Pancreas (tissue), 10 donors: ENCODE measurements at places on chromosomes 16 and 17. TPM values are rescaled to one million over a fixed set of nuclear protein-coding genes. Genes with fewer than 3 reads are reported as not detected.

DNA sequence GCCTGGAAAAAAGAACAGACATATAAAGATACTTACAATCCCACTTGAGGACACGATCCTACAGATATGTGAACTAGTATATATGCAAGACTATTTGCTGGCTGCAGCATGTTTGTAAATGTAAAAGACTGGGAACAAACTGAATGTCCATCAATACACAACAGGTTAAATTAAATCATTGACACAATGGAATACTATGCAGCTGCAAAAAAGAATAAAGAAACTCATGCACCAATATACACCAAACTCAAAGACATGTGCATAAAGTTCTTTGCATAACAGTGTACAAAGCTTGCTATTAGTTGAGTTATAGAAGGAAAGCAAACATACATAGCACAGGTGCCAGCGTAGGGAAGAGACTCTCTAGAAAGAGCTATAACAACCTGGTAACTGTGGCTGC lies 61.9 kb upstream of the SREBF1 start:
- H3K27ac ChIP-seq: no peak overlapping the region
- peaks cover 5% of the 10 kb centered on the region for H3K4me1 ChIP-seq
- no peak overlapping the region for H3K4me3 ChIP-seq
- DNase-seq: no peak
- H3K27me3 ChIP-seq: no peaks in the 10 kb centered on the region
- no peaks in the 10 kb centered on the region for H3K36me3 ChIP-seq

Gene SPATA22
- total RNA-seq: not detected

DNA sequence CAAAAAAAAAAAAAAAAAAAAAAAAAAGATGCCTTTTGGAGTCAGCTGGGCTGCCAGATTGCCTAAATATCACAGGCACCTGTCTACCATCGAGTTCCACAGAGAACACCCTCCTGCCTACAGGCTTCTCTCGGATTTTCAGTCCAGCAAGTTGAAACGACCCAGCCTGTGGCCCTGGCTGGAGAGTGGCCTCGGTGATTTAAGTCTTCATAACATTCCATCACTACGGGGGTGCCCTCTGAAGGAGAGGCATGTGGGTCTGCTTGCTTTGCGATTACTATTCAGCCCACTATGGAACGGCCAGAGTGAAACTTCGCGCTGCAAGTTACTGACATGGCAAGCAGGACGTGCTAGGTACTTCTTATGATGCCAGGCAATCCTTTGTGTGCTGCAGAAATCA lies 42.8 kb downstream of the MARCHF10 start:
- no peak overlapping the region for H3K27ac ChIP-seq
- no peaks in the 10 kb centered on the region for H3K27me3 ChIP-seq
- H3K4me1 ChIP-seq: no peaks in the 10 kb centered on the region

- no peak for DNase-seq
- H3K4me3 ChIP-seq: no peak overlapping the region
- no peaks in the 10 kb centered on the region for H3K4me1 ChIP-seq
Measured at GRCh38 chr17:35214192-35214591, 20.0 kb upstream of the SLC35G3 start.

DNA sequence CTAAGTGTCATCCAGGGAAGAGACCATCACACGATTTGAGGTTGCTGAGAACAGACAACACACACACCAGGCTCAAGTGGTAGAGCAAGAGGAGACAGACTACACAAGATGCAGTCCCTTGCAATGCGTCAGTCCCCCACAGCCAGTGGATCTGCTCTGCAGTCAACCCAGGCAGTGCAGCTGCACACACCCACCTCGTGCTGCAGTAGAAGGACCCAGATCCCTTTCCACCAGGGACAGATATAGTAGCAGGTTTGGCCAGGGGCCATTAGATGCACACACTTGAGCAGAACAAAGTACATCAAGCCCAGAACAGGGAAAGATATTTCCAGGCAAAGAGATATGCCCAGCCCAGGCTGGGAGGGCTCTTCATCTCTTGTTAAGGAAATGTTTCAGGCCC lies 112.9 kb downstream of the GRIN2A start:
- H3K4me3 ChIP-seq: no peak overlapping the region
- H3K27me3 ChIP-seq: peaks cover 17% of the 10 kb centered on the region
- peaks cover 4% of the 10 kb centered on the region for H3K4me1 ChIP-seq

- no peak within 1 kb of the TSS for H3K27ac ChIP-seq
- H3K4me1 ChIP-seq: no peaks in the 10 kb centered on the region
- no peak for DNase-seq
- H3K27me3 ChIP-seq: no peaks in the 10 kb centered on the region
- no peak within 1 kb of the TSS for H3K4me3 ChIP-seq
- H3K36me3 ChIP-seq: no peaks in the 10 kb centered on the region
Measured at GRCh38 chr17:34269969-34270368, at the start of gene CCL7. CCL7 (plus strand) TSS chr17:34270221; CDS start chr17:34270291, 70 bp downstream.

DNA sequence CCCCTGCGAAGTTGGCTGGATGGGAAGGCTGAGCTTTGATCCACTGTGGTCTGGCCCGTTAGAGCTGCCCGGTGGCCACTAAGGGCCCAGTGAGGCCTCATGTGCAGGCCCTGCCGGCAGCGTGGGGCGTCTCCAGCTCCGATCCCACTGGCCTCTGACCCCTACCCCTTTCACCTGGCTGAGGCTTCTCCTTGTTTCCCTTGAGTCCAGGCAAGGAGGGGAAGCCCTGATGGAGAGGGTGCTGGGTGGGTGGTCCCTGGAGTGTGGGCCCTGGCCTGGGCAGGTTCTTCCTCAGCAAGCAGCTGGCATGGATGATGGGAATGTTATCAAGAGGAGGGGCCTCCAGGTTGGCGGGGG lies 356.8 kb downstream of the SEC14L1 start:
- no peak overlapping the region for H3K27ac ChIP-seq
- peak; percentile 11 for DNase-seq
- H3K27me3 ChIP-seq: no peaks in the 10 kb centered on the region

GRCh38 chr16:70784692-70785555 lies 16.0 kb downstream of the VAC14 start:
- no peaks in the 10 kb centered on the region for H3K4me1 ChIP-seq
- no peaks in the 10 kb centered on the region for H3K27me3 ChIP-seq
- no peak overlapping the region for H3K4me3 ChIP-seq
- peaks cover 44% of the 10 kb centered on the region for H3K36me3 ChIP-seq

GRCh38 chr17:76404976-76405563 lies 20.7 kb downstream of the SPHK1 start:
- H3K27ac ChIP-seq: no peak overlapping the region
- H3K4me1 ChIP-seq: no peaks in the 10 kb centered on the region
- H3K4me3 ChIP-seq: no peak overlapping the region
- DNase-seq: no peak
- no peaks in the 10 kb centered on the region for H3K27me3 ChIP-seq

GRCh38 chr17:72575542-72576233 lies 454.9 kb downstream of the SOX9 start:
- H3K4me1 ChIP-seq: peaks cover 6% of the 10 kb centered on the region
- no peak overlapping the region for H3K27ac ChIP-seq
- H3K36me3 ChIP-seq: no peaks in the 10 kb centered on the region
- no peaks in the 10 kb centered on the region for H3K27me3 ChIP-seq
- no peak overlapping the region for H3K4me3 ChIP-seq
- DNase-seq: no peak

- H3K27ac ChIP-seq: peak overlapping the region; percentile 81
- peak overlapping the region; percentile 45 for H3K4me3 ChIP-seq
- no peaks in the 10 kb centered on the region for H3K36me3 ChIP-seq
- H3K4me1 ChIP-seq: no peaks in the 10 kb centered on the region
Measured at GRCh38 chr16:75555213-75555706, 792 bp downstream of the TMEM231 start.

GRCh38 chr17:81959362-81960129 lies 1.4 kb downstream of the NOTUM start:
- H3K27me3 ChIP-seq: peaks cover 6% of the 10 kb centered on the region
- peaks cover 5% of the 10 kb centered on the region for H3K4me1 ChIP-seq

- H3K36me3 ChIP-seq: no peaks in the 10 kb centered on the region
- no peak overlapping the region for H3K27ac ChIP-seq
- H3K4me1 ChIP-seq: peaks cover 6% of the 10 kb centered on the region
Measured at GRCh38 chr16:10969615-10970014, 25.3 kb downstream of the CLEC16A start.

Gene KRT25
- total RNA-seq: not detected

DNA sequence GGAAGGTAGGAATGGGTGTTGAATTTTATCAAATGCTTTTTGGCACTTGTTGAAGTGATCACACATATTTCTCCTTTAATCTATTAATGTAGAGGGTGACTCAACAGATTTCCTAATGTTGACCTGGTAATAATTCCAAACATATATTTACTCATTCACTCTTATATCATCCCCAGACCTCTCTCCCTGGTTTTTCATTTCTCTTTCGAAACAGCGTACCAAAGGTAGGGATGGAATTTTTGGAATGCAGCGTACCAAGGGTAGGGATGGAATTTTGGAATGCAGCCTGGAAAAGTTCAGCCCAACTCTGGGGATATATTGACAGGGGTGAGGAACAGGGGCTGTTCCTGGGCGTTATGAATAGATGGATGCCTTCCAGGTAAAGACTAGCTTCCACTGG lies 7.3 kb downstream of the KIF18B start:
- no peaks in the 10 kb centered on the region for H3K4me1 ChIP-seq
- no peak for DNase-seq
- no peaks in the 10 kb centered on the region for H3K27me3 ChIP-seq
- peak overlapping the region; percentile 12 for H3K27ac ChIP-seq

- peak overlapping the region; percentile 71 for H3K27ac ChIP-seq
- no peaks in the 10 kb centered on the region for H3K4me1 ChIP-seq
- no peaks in the 10 kb centered on the region for H3K36me3 ChIP-seq
- H3K4me3 ChIP-seq: no peak overlapping the region
- no peaks in the 10 kb centered on the region for H3K27me3 ChIP-seq
- peak; percentile 38 for DNase-seq
Measured at GRCh38 chr17:4476511-4477070, 22.1 kb upstream of the SPNS2 start.

Gene FN3K
- total RNA-seq: 22.7 TPM

- H3K4me1 ChIP-seq: no peaks in the 10 kb centered on the region
- no peak for DNase-seq
- H3K36me3 ChIP-seq: no peaks in the 10 kb centered on the region
Measured at GRCh38 chr16:88352261-88353200, 30.2 kb upstream of the ZNF469 start.

DNA sequence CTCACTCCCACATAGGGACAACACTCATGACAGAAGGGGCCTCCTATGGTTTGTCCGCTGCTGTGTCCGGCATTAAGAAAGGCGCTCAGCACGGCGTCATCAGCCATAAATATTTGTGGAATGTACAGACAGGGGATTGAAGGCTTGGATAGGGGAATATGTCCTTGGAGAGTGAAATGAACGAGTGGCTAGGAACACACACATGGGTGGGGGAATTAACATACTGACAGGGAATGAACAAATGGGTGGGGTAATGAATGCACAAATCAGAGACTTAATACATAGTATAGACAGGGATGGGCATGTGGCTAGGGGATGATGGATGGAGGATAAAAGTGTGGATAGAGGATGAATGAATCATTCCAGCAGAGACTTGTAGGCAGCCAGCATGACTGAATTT lies 154.0 kb upstream of the HSBP1 start:
- no peak overlapping the region for H3K4me3 ChIP-seq
- H3K4me1 ChIP-seq: no peaks in the 10 kb centered on the region
- H3K27ac ChIP-seq: no peak overlapping the region
- DNase-seq: no peak

Gene FOXN1
- total RNA-seq: 0.09 TPM

- no peak overlapping the region for H3K4me3 ChIP-seq
- H3K27ac ChIP-seq: no peak overlapping the region
- H3K4me1 ChIP-seq: no peaks in the 10 kb centered on the region
- H3K36me3 ChIP-seq: no peaks in the 10 kb centered on the region
- H3K27me3 ChIP-seq: no peaks in the 10 kb centered on the region
- no peak for DNase-seq
Measured at GRCh38 chr17:73489333-73489732, 154.9 kb downstream of the SDK2 start.

Gene SPATA32
- total RNA-seq: not detected

DNA sequence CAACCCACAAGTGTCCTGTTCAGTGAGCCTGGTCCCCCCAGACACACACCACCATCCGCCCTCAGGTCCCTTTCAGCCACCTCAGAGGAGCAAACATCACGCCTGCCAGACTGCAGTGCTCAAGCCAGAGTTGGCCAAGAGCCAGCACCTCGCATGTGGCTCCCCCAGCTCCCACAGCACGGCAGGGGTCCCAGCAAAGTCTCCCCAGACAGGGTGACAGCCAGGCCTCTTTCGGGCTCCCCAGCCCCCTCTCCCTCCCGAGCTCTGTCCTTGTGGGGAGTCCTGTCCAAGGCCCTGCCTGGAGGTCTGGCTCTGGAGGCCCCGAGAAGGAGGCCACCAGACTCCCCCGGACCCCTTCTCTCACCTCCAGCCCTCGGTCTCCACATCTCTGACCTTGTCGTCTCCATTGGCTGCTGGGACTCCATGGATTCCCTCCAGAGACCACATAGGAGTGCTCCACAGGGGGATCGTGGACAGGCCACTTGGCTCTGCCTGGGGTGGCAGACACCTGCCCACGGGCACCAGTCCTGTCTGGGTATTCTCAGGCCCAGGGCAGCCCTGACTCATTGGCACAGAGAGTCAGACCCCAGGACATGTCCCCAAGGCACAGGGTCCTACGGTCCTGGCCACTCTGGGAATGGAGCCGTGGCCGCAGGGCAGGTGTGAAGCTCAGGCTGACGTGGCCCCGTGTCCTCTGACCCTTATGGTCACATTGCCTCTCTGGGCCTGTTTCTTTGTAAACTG lies 1.8 kb upstream of the MYADML2 start:
- DNase-seq: peak; percentile 63
- no peak overlapping the region for H3K4me3 ChIP-seq
- H3K27me3 ChIP-seq: no peaks in the 10 kb centered on the region
- no peaks in the 10 kb centered on the region for H3K36me3 ChIP-seq
- H3K27ac ChIP-seq: no peak overlapping the region
- no peaks in the 10 kb centered on the region for H3K4me1 ChIP-seq

DNA sequence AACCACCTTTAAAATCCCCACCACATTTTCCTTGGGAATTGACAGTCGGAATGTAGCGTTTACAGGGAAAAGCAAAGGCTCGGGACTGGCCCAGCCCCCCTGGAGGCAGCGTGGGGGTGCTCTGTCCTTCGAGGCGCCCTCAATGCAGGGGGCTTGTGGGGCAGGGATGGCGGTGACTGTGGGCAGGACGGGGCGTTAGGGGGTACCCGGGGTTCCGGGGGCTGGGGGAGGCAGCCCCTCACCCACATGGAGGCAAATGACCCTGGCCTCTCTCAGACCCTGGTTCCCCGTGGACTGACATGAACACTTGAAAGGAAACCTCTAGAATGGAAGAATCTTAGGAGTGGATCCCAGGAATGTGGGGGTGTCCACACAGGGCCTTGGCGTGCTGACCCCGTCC lies 78.4 kb upstream of the GNG13 start:
- no peaks in the 10 kb centered on the region for H3K4me1 ChIP-seq
- no peak overlapping the region for H3K27ac ChIP-seq
- no peaks in the 10 kb centered on the region for H3K27me3 ChIP-seq

GRCh38 chr16:29940656-29941055 lies 14.6 kb upstream of the KCTD13 start:
- H3K4me1 ChIP-seq: no peaks in the 10 kb centered on the region
- no peak overlapping the region for H3K27ac ChIP-seq
- no peak for DNase-seq
- no peaks in the 10 kb centered on the region for H3K36me3 ChIP-seq
- H3K27me3 ChIP-seq: no peaks in the 10 kb centered on the region
- no peak overlapping the region for H3K4me3 ChIP-seq
